ENCODE measurements at places on chromosomes 4 and X. TPM values are rescaled to one million over a fixed set of nuclear protein-coding genes. Genes with fewer than 3 reads are reported as not detected.

- DNase-seq = no peak
Observed at GRCh38 chr4:89273741-89274141, 33.9 kb downstream of the GPRIN3 start.

Gene ERVMER34-1
- not detected for total RNA-seq

DNA sequence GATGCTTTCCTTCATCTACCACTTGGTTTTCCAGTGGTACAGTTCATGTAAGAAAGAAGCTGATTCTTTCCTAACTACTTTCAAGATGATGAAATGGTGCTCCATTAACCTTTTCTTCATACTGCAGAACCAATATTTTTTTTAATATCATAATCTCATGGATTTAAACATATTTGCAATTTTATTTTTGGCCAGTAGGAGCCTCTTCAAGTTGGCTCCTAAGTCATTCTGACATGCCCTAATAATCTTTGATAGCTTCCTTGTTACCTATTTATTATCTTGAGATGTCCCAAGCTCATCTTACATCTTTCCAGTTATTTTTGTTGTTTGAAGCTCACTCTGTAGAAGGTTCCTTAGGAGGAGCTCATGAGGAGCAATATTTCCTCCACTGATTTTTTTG is 170.2 kb downstream of the APBB2 start:
- no peak for DNase-seq

DNA sequence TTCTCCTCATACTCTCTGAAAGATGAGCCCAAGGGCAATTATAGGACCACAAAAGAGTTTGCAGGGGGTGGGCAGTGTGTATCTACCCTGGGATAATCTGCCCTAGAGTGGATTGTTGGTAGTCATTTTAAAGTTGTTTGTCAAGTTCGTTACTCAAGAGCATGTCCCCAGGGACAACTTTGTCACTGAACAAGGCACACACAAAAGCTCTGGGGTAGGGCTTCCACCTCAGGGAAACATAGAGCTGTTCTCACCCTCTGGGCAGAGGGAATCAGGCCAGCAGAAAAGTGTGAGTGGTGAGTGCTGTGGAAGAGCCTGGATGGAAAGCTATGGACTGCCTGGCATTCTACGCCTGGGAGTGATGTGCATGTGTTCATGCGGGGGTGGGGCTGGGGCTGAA is 23.3 kb upstream of the LEF1 start:
- DNase-seq = no peak

GRCh38 chr4:90960840-90961239 is 833.6 kb downstream of the CCSER1 start:
- no peak for DNase-seq

GRCh38 chrX:102652031-102652688 is 877 bp downstream of the GPRASP1 start:
- DNase-seq = peak; percentile 8

Gene TMSB4X
- total RNA-seq = 2,195 TPM

- DNase-seq = no peak
Observed at GRCh38 chr4:98289375-98289774, 28.2 kb downstream of the RAP1GDS1 start.

Gene ADAM29
- total RNA-seq = not detected

Gene RTL3
- not detected for total RNA-seq

Gene GPC3
- total RNA-seq = 0.34 TPM

DNA sequence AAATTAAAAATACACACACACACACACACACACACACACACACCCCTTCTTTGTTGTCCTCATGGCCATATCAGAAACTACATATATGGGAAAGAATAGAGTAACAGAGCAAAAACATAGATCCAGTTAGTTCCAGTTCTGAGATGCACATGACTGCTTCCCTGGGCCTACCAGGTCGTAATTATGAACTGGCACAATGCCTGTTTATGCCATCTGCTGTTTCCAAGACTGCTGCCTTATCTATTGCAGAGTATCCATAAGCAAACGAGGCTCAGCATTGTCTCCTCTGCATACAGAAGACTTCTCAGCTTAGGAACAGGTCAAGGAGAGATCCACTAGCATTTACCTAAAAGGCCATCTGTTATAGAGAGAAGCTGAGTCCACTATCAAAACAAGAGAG is 789.0 kb downstream of the TECRL start:
- no peak for DNase-seq

Data from Daoy (cell line).